Kidney glomerular epithelial cell (primary cell): ENCODE measurements at places on chromosomes 13 and 19.

- DNase-seq: no peak
Measured at GRCh38 chr13:97235549-97236231, 13.6 kb downstream of the MBNL2 start.

GRCh38 chr13:41122838-41123237, 9.8 kb downstream of the KBTBD6 start:
- no peak for DNase-seq

DNA sequence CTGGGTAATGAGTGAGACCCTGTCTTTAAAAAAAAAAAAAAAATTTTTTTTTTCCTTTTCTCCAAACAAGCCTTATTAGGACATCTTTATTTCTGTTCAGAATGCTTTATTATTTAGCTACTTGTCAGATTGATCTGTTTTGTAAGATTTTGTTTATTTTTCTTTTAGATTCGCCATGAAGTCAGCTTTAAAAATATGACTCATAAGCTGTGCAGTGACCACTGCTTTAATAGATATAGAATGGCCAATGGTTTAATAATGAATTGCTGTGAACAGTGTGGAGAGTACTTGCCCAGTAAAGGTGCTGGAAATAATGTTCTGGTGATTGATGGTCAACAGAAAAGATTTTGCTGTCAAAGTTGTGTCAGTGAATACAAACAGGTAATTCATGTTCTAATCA, 47.7 kb downstream of the ZMYM2 start:
- no peak for DNase-seq

DNA sequence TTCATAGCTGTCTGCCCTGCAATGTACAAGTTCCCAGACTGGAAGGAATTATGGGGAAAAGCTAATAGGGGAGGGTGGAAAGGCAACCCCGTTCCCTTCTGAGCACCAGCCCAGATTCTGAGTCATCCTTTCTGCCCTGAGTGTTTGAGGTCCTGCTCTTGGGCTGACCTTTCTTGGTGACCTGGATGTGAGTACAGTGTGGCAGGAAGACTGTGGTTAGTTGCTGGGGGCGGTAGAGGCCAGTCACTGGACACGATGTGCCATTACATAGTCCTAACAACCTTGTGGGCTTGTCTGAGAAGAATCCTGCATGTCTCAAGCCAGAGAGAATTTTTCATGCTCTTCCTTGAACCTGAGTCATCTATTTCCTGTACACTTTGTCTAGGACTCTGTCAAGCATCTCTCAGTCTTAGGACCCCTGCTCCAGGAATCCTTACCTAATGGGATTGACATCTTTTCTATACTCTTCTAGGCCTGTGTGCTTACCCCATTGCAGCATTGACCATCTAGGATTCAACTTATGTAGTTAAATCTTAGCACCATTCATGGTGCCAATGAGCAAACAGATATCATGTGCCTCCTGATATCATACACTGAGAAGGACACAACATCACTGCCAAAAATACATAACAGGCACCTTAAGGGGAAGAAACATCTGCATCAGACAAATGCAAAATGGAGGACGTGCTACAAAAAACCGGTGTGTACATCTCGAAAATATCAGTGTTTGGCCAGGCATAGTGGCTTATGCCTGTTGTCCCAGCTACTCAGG, 8.1 kb upstream of the ANGPTL4 start:
- DNase-seq: peak; percentile 97

- no peak for DNase-seq
Measured at GRCh38 chr13:39811051-39811450, 155.6 kb downstream of the COG6 start.

DNA sequence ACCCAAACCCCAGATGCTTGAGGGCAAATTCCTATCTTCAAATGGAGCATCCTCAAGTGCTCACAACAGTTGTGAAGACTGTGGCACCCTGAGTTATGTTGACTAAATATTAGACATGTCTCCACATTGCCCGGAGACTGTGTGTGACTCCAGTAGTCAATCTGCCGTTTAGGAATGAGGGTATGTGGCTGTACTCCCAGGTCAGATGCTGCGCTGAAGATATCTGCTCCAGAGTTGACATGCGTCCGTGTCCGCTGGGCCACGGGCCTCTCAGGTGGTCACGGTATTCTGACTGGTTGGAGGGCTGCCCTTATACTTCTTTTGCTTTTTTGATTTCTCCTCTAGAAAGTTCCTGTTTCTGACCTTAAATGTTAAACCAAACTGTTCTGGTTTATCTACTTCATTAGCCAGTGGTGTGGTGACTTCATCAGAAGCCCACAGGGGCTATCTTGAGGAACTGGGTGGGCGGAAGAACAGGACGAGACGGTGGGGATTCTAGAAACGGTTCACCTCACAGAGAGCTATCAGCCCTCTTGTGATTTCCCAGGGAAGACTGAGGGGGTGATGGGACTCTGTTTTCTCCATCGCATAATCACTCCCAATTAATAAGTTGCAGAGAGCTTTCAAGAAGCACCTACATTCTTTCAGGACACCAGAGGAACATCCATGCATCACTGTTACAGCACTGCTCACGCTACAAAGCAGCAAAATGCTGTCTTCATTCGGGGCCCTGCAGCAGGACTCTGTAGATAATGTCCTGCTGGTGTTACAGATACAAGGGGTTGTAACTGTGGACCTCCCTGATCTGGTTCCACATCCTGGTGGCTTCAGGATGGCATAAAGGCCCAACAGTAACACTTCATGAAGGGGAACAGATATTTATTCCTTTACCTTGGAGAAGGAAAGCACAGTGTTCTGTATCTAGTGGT, 1.3 kb upstream of the LCP1 start:
- no peak for DNase-seq

GRCh38 chr13:40963927-40964326, 55.2 kb downstream of the ELF1 start:
- peak; percentile 32 for DNase-seq

DNA sequence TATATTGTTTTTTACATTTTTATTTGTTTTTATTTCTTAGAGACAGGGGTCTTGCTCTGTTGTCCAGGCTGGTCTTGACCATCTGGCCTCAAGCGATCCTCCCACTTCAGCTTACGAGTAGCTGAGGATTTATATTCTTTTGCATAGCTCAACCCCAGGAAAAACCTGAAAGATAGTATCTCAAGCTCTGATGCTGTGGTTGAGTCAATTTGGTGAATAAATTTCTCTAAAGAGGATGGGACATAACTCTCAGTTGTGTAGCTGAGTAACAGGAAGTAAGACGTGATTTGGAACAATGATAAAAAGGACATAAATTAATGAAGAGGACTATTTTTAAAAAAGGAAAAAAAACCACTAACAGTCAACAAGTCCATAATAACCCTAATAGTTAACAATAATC, 79.8 kb upstream of the TNFSF11 start:
- DNase-seq: no peak
